ENCODE measurements at places on chromosomes 5 and 9.

DNA sequence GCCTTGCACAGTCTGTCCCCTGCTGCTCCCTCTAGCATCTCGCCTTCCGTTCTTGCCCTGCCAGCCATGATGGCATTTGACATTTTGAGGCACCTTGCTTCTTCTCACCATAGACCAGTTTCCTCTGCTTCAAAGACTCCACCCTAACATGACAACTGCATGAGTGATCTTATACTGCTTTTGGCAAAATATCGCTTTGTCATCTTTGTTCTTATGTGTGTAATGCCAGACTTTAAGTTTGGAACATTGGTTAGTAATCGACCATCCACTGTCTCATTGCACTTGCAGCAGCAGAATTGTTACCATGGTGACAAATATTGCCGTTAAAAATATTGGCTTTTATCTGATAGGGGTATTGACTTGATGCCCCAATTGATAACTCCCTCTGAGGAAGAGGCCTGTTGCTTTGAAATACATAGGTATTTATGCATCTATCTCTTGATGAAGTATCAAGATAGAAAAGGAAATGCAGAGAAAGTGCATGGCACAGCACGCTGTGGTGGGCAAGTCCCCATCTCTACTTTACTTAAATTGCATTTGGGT lies 6.8 kb downstream of the GARIN3 start:
- no peak for DNase-seq

DNA sequence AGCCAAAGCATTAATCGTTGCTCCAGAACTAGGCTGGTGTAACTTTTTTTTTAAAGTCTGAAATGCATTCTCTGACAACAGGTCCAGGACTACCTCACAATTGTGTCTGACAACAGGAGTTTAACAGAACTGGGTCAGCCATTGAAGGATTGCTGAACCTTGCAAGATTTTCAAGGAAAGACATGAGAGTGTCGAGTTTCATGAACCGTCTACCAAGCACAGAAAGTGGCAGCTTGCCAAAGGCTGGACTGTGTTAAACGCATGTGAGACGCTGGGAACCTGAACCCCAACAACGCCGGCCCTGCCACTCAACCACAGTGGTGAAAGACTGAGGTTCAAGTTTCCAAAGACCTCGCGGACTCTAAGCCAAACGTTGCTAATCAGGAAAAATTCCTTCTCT lies 79.1 kb downstream of the LHFPL2 start:
- no peak for DNase-seq

- peak; percentile 10 for DNase-seq
Observed at GRCh38 chr5:61625681-61626621, 293.9 kb downstream of the ZSWIM6 start.

DNA sequence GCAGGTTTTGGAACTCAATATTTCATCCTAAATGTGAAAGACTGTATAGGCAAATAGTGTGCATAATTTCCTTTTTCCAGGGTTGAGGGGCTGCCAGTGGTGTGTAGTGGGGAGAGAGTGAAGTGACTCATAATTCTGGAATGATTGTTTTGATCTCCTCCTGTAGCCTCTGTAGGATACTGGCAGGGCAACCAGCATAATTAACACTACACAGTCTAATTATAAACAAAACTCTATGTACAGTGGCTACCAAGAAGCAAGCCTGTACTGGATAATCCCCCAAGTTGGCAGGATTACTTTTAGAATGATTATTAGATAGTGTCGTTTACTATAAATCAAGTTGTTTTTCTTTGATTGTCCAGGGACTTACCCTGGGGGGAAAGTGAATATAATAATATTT lies 32.2 kb downstream of the LNPEP start:
- DNase-seq: no peak

DNA sequence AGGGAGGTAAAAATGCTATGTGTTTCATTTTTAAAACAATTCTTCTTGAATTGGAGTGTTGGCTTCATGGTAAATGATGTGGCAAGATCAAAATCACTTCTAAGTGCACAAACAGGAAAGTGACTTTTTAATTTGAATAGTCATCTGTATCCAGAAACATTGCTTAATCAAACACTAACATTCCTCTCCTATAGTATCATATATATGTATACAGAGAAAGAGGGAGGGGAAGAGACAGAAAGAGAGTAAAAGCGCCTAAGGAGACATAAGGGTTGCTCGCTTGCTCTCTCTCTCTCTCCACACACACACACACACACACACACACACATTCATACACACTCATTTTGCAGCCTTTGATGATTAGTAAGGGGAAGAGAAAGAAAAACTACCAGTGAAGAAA lies 95.4 kb upstream of the PRDM9 start:
- no peak for DNase-seq

DNA sequence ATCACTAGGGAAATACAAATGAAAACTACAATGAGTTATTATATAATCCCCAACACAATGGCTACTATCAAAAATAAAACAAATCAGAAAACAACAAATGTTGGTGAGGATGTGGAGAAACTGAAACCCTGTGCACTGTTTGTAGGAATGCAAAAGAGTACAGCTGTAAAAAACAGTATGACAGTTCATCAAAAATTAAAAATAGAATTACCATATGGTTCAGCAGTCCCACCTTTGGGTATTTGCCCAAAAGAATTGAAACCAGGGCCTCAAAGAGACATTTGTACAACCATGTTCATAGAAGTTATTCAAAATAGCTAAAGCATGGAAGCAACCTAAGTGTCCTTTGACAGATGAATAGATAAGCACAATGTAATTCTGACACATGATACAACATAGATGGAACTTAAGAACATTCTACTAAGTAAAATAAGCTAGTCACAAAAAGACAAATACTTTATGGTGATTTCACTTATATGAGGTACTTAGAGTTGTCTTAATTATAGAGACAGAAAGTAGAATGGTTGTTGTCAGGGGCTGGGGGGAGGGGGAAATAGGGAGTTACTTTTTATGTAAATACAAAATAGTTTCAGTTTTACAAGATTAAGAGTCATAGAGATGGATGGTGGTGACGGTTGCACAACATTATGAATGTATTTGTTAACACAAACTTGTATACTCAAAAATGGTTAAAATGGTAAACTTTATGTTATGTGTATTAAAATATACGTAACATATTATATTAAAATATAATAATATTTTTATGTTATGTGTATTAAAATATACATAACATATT lies 102.8 kb downstream of the KCTD16 start:
- no peak for DNase-seq

GRCh38 chr5:154758977-154759376 lies 3.8 kb downstream of the LARP1 start:
- no peak for DNase-seq
